ENCODE measurements at places on chromosomes 6 and 20.
A peak's percentile ranks its signal among the peaks of the same experiment; 100 is the strongest.

- no peak for DNase-seq
Measured at GRCh38 chr6:117531346-117531745, 48.9 kb downstream of the DCBLD1 start.

DNA sequence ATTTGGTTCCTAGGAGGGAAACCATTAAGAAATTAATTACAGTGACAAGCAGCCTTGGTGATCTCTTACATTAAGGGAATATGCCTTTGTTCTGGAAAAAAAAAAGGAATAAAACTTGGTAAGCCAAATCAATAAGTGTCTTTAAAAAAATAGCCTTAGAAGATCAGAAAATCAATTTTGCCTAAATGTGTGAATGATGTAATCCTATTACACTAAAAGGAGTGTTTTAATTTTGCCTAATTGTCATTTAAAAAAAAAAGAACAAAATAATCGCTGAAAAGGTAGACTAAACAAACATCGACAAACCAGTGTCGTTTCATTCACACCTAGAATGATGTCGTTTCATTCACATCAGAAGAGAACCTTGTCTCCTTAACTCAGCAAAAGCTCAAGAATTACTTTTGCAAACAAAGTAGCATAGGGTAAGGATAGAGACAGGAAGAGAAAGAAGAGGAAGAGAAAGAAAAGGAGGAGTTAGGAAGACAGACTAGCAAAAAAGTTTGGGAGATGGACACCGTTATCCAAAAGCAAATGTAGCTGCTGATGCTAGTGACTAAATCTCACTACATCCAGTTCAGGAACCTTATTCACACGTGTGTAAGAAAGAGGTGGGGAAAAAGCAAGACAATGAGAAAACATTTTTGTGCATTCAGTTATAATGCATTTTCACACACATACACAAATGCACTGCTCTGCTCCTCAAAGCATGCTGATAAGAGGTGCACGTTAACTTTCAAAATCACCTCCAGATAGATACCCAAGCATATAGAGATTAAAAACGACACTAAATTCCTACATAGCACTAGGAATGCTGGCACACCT is 60.6 kb downstream of the HIVEP2 start:
- DNase-seq: no peak

DNA sequence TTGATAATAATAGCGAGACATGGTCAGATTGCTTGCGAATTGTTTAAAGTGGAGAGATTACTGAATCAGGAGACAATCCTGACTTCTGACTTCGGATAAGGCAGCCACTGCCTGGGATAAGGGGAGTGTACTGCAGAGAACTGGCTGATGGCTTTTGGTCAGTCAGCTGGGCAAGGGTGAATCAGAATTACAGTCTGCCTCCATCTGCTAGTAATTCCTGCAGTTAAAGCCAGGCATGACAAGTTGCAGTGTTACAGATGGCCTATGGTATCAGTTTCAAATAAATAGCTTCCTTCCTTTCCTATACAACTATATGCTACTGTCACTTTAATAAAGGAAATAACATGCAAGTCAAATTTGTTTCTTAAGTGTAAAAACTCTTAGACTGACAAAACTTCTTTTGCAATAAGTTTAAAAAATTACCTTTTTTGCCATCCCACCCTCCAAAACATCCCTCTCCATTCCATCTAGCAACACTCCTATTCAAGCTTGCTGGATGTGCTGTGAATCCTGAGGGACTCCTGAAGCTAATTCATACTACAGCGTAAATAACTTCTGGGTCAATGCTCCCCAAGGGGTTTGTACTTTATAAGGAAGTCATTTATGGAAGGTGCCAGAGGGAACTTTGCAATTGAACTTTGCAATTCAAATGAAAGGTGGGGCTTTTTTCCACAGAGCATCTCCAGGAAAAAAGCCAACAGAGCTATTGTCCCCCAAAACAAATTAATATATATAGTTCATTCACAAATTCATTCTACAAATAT is 245.2 kb downstream of the ADGRB3 start:
- no peak for DNase-seq

- no peak for DNase-seq
Measured at GRCh38 chr6:108944071-108944470, 95.8 kb downstream of the ARMC2 start.

GRCh38 chr6:13248584-13248985 is 79.8 kb downstream of the TBC1D7 start:
- no peak for DNase-seq

DNA sequence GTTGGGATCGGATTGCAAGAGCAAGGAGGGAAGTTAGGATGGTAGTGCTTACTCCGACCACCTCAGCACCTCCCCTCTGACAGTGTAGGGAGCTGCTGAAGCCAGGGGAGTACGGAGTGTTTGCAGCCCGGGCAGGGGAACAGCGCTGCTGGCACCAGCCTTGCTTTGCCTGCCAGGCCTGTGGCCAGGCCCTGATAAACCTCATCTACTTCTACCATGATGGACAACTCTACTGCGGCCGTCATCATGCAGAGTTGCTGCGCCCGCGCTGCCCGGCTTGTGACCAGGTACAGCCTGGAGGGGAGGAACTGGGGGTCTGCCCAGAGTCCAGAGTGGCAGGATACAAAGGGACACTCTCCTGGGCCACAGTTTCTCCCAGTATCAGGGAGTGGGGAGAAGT is 2.2 kb upstream of the TOMM6 start:
- no peak for DNase-seq

- no peak for DNase-seq
Measured at GRCh38 chr6:160952633-160953281, 38.8 kb upstream of the MAP3K4 start.

DNA sequence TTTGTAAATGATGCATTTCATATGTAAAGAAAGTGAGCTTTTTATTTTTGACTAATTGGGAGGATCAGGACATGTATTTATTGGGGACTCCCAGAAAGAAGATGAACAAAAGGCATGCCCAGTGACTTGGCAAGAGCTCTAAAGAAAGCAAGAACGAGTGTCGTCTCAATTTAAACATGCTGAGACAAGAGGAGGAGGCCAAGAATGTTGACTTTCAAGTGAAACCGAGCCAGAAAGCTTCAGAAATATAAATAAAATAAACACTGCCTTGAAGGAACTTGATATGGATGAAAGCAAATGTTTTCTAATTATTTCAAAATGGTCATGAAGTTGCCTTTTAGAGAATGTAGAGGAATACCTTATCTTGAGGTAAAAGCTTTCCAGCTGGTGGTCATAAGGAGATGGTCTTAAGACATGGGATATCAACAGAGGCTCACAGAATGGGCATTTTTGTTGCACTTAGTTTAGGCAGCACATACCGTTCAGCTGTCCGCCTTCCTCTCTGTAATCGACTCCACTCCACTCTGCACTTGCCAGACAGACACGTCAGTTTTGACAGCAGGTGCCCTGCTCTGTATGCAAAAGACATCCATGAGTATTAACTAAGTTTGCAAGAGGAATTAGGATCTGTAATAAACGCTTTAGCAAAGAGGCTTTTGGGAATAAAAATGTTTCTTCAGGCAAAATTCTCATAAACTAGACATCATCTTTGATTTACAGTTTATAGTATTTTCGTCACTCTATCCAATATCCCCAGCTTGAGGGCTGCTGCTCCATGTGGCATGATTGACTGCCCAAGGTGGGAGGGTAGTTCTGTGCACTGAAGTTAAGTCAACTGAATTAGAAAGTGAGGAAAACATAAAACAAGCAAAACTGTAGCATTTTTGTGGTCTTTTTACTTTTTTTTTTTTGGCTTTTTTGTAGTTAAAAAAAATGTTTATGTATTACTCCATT is 613.1 kb downstream of the PKHD1 start:
- DNase-seq: no peak

DNA sequence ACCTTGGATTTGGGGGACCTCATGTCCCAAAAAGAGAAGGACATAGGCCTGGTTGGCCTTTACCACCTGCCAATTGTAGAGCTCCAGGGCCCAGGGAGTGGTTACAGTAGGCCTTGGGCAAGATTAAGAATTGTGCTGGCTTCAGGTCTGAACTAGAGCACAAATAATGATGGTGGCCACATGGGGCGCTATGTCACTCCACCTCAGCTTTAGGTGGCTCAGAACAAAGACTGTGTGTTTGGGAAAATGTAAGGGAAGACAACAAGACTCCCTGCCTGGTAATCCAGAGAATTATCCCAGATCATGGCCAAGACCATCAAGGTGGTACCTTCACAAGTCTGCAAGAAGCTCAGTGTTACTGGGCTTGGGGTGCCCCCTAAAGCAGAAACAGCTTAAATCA is 224.9 kb upstream of the OPRM1 start:
- no peak for DNase-seq

GRCh38 chr20:5779071-5779900 is 29.1 kb downstream of the SHLD1 start:
- DNase-seq: no peak

DNA sequence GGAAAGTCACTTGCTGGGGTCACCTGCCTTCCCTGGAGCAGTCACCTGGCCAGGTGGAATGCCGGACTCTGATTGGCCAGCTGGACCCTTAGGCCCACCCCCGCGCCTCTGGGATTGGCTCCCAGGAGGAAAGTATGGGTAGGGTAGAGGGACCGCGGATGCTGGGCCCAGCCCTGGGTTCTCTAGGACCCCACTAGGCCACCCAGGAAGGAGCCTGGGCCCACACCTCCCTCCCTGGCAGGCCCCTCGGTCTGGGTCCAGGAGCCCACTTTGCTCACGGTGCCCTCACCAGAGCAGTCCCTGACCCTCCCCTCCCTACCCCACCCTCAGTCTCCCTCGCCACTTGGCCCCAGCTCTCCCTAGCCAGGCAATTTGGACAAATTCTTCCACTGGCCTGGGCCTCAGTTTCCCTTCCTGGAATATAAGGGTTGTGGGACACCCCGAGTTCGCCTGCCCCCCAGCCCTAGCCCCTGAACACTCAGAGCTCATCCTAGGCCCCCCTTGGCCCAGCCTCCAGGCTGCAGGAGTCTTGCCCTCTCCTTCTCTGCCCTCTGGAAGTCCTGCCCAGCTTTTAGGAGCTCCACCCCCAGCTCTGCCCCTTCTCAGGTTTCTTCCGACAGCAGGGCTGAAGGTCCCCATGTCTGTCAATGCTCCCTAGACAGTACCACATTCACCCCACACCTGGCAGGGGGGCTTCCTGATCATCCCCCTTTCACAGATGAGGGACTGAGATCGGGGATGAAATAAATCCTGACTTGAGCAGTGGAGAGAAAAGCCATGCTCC is 299.6 kb downstream of the TAF4 start:
- no peak for DNase-seq

DNA sequence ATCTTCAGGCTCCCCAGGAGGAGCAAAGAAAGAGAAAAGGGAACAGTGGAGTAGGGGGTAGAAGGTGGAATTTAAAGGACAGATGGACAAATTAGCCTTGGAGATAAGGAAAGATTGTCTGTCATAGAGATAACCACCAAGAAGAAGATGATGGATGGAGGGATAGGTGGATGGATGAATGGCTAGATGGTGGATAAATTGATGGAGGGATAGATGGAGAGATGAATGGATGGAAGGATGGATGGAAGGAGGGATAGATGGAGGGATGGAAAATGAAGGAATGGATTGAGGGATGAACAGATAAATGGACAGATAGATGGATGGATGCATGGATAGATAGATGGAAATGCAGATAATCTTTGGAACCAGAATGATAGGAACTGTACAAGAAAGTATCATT is 102.8 kb downstream of the TNFAIP3 start:
- DNase-seq: no peak

- DNase-seq: no peak
Measured at GRCh38 chr6:155259897-155260296, 3.9 kb upstream of the CLDN20 start.

DNA sequence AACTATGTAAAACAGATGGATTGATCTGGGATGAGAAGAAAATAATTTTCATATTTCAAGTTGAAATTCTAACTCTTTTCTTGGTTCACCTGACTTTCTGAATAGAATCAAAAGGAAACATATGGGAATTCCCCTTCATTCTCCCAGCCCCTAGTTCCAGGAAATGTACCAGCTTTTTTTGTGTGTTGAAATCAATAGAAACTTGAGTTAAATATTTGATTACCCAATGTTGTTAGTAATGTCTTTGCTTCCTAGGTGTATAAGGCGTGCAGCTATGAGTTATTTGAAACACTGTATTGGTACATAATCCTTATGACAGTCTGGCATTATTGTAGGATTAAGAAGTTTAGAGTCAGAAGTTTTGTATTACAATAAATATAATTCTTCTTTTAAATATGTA is 21.5 kb downstream of the VNN2 start:
- DNase-seq: no peak

DNA sequence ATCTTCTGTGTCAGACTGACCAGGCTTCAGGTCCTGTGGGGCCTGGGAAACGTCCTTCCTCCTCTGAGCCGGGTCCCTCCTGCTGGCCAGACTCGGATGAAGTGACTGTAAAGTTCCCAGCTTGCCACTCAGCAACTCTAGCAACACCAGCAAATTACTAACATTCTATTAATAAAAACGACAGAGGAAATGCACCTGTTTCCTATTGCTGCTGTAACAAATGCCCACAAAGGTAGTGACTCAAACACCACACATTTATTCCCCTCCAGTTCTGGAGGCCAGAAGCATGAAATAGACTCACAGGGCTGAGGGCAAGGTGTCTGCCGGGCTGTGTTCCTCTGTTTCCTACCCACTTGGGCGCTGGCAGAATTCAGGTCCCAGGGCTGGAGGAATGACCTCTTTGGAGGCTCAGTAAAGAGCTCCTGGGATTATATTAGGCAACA is 48.8 kb downstream of the CTCFL start:
- peak; percentile 49 for DNase-seq

DNA sequence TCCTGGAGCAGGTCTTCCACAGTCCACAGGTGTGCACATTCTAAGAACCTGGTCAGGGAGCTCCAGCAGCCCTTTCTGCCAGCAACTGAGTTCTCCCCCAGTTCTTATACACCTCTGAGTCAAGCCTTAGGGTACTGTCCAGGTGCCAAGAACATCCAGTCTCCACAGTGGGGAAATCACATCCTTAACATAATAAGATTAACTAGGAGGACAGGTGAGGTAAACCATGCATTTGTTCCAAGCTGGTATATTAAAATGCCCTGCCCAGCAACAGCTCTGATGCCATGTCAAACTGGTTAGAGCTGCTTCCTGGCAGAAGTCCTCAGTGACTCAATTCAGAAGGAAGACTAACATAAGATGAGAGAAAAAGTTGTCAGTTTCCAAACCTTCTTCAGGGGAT is 303.9 kb upstream of the SGK1 start:
- no peak for DNase-seq

DNA sequence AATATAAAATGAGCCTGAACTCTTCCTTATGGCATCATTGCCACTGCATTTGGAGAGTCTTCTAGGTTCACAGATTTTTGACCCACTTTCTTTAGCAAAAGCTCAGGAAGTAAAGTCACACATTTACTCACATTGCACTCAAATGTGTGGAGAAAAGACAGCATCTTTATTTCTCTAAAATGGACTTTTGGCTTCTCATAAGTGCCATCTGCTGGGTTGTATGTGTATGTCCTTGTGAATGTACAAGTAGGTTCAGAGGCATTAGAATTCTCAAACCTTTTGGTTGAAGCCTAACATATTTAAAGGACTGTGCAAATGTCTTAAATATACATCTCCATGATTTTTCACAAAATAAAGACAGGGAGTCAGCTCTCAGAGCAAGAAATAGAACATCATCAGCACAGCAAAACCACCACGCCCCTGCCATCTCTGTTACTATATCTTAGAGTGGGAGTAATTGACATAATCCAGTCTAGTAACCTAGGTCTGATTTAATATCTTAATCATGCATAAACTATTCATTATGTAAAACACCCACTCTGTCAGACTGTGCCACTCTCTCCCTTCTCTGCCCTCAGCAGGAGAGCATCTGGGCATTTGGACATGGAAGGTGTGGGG is 42.2 kb upstream of the SPTLC3 start:
- DNase-seq: no peak

Measured in coronary artery (tissue), 2 donors.